ENCODE measurements at places on chromosomes 2 and 18.

DNA sequence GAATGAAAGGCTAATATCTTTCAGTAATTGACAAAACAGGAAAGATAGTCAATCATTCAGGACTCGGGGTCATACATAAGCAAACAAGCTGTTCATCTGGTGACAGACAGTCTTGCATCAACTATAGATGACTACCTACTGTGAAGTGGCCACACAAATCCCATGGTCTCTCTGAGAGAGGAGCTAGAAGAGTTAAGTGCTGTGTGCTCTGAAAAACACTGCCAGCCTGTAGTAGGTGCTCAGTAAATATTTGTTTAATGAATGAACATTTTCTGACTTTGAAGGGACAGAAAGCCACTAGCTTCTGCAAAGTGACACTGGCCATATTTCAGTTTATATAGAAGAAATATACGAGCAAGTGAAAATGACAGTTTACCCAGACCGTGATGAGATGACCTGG, 184.0 kb upstream of the CHAC2 start:
- no peak for DNase-seq

DNA sequence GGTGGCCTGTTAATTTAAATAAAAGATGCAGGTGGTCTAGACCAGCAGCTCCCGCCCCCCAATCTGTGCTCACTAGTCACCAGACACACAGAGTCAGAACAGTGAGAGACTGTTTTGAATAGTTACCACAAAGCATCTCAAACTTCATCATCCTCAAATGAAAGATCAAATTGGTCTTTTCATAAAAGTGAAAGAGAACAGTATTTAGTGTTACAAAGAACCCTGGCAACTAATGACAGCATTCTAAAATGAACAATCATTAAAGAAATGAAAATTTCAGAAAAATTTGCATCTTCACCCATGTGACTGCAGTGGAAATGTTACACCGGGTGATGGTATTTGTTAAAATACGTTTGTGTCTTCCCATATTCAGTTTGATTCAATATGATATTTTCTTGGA, 65.5 kb upstream of the PMAIP1 start:
- no peak for DNase-seq

GRCh38 chr2:100998235-100998573, 3.9 kb upstream of the RPL31 start:
- DNase-seq: no peak

DNA sequence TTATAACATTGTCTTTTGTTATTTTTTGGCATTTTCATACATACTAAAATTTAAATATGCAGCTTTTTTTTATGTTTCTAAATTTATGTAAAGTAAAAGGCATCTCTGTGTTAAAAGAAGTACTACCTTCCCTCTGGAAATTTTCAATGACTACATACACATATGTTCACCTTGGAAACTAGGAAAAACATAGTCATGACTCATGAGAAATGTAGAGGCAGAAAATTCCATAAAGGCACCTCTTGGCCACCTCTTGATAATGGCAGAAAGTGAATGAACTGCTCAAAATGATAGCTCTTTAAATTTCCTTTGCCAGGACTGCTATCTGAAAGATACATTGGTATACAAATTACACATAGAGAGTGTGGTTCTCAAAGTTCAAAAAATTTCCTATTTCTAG, 889.1 kb upstream of the ZEB2 start:
- no peak for DNase-seq

DNA sequence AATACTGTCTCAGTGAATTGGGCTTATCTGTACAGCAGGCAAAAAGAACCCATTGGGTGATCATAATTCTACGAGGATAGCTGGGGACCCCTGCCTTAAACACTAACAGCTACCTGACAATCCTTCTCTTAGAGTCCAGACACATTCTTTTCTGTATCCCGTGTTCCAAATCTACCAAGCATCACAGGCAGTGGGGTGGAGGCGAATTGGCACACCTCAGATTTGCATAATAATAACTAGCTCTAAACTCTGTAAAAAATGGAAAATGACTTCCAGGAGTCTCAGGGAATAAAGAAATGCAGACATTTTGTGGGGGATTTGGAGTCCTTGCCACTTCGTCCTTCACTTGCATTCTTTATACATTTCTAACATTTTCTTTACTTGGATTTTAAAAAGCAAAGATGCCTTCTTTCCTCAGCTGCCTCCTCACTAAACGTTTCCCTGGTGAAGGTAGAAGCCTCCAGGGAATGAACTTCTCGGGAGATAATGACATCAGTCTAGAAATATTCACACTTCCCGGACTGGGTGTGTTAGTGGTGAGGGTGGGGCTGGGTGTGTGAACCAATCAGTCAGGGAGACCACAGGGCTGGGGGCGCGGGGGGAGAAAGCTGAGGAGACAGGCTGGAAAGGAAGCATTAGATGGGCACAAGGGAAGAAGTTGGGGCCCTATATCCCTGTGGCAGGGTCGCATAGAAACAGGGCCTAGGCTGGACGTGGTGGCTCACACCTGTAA, 59.1 kb upstream of the BOD1L2 start:
- no peak for DNase-seq

DNA sequence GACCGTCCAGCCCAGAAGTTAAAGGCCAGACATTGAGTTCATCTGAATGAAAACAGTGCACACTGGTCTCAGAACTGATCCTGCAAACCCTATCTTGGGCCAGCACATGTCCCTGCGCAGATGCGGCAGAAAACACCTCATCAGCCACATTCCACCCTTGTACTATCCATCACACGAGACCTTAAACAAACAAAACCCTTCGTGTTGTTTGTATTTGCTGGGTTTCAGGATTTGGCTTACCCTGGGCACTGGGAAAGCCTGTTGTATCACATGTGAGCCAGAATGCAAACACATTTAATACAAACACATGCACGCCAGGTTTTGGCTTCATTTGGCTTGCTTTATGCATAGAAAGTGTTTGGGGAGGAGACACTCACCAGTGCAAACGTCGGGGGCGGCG, 12.5 kb downstream of the WIPF1 start:
- no peak for DNase-seq

DNA sequence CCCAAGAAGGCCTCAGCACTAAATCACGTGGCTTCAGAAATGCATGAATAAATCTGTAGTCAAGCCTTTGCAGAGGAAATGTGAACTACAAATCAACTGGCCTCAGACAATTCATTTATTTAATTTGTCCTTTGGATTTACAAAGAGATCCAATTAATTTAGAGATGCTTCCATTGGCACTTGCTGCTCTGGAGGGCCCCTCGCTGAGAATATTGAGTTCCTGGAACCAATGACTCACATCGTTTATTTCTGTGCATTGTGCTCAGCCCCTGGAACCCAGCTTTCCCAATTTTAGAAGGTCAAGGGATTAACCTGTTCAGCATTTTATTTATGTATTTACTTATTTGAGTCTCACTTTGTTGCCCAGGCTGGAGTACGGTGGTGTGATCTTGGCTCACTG, 47.2 kb upstream of the MGAT4A start:
- DNase-seq: no peak

DNA sequence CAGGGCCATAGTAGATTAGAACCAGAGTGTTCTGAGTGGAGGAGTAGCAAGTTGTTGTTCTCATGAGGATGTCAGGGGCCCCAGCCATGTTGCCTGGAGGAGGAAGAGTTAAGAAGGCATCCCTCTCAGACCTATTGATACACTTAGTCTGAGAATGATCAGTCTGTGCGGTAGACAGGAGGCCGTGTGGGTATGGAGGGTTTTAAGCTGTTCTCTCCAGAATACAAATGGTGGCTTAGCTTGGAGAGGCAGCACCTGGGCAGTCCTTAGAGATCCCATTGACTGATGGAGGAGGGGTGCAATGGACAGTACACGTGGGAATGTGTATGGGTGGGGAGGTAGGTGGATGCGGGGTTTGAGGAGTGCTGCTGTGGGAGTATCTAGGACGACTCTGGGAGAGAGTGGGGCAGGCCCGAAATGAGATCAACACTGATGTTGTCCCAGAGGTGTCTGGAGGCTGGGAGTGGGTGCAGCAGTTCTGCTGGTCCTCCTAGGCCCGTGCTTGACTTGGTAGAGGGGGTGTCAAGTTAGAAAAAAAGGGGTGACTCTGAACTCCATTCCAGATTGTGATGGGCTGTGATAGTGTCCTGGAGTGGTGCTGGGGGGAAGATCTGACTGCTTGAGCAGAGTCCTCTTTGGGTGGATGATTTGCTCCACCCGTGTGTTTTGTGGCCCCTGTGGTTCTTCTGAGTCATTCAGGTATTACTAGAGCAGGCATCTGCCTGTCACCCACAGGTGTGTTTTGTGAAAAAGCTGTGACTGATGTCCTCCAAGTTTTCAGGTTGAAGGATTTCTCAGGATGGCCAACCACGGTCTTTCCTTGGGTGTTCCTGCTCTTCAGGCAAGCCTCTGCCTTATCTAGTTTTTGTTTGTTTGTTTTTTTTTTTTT, 44.7 kb downstream of the C2orf42 start:
- DNase-seq: no peak

- no peak for DNase-seq
Observed at GRCh38 chr2:208183972-208184705, 5.7 kb downstream of the C2orf80 start.

DNA sequence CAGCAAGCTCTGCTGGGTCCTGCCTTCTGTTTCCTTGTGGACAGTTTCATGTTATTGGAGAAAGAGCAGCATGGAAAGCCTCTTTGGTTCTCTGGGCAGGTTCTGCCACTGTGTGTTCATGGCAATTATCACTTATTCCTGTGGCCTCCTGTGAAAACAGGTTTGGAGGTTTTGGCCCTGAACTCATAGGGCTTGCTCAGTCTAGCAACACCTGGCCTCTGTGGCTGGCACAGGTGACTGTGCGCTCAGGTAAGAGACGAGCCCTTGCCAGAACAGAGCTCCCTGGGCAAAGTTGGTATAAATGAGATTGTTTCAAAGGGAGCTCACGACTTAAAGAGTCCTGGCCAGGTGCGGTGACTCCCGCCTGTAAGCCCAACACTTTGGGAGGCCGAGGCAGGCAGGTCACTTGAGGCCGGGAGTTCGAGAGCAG, 5.7 kb downstream of the CEP68 start:
- no peak for DNase-seq

DNA sequence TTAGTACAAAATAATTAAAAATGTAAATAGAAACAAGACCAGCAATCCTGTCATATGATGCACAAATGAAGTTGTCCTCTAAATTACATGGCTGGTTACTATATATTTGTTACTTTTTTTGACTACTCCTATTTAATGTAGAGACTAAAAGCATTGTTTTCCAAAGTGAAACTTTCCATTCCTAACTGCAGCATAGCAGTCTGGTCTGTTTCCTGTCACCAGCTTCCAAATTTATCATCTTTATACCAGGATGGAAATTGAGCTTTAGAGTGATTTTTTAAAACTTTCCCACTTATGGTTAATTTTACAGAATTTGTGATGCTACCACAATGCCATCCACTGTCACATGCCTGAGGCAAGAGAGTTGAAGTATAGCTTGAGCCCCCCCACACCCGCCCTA, 33.5 kb upstream of the RAB27B start:
- no peak for DNase-seq

DNA sequence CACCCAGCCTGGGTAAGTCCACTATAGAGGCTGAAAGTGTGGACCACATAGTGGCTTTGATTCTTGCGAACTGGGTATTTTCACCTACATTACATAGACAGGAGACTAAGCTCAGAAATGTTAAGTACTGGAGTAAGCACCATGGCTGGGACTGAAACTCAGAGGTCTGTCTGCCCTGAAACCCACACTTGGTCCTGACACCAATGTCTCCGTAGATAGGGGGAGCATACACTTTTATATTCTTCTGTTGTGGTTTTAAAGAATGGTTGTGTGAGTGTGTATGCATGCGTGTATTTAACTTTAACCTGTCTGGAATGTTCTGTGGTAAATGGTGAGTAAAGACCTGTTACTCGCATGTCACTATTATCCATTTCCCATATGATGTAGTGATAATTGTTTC, 10.3 kb upstream of the NPPC start:
- DNase-seq: no peak

DNA sequence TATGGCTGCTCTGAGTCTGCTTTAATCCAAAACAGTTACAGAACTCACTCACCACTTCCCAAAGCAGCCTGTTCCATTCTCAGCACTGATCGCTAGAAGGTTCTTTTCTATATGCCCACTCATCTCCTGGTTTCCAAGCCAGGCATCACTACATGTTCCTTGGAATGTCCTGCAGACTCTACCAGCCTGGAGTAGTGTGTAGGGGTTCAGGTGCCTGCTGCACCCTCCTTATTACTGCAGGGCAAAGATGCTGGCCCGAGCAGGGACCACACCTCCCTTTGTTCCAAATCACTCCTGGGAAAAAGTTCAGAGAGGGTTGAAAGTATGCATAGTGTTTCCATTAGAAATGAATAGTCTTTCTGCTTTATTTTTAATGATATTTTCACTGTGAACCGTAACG, 196.6 kb downstream of the SH3RF3 start:
- DNase-seq: no peak

- DNase-seq: no peak
Observed at GRCh38 chr2:40201425-40201824, 250.5 kb downstream of the SLC8A1 start.

GRCh38 chr2:20419007-20419576, 27.8 kb upstream of the RHOB start:
- no peak for DNase-seq

- no peak for DNase-seq
Observed at GRCh38 chr18:54905629-54906028, 53.6 kb downstream of the CCDC68 start.

DNA sequence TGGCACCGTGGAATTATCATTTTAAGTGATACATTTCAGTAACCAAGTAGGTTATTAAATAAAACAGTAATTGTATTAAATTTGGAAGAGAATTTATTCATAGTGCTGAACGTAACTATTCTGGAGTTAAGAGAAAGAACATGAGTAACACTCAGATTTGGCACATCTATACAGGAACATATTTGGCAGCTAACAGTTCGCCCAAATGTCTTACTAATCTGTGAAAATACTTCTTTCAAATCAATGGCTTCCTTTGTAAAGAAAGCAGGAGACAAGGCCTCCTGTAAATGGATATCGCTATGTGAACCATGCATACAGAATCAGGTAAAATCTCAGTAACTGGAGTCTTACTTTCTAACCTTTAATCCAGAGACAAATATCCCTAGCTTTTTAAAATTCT, 64.4 kb downstream of the ZNF516 start:
- DNase-seq: peak; percentile 28

DNA sequence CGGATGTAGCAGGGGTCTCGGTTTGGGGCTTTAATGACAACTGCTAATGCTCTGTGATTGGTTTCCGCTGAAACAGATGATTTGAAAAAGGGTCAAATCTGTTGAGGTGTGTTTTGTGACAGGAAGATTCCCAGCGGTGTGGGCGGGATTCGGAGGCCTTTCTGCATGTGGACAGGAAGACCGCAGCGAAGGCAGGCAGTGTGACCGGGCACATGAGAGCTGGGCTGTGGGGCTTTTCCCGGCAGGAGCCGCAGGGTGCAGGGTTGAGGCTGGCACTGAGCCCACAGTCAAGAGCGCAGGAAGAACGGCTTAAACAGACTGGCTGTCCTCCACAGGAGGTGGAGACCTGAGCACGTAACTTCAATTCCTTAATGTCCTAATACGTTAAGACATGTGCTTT, 180.0 kb upstream of the TPO start:
- DNase-seq: no peak

DNA sequence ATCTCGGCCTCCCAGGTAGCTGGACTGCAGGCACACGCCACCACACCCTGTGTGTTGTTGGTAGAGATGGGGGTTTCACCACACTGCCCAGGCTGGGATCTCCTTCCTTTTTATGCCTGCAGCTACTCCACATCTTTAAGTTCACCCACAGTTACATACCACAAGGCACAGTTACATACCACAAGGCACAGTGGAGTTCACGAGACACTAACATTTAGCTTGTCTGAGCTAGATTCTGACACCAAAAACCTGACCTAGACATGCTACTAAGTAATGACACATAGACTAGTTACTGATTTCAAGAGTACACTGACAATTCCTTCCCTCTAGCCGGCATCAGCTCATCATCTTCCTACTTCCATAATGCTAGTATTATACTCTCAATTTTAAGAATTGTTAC, 4.3 kb downstream of the POLR2D start:
- DNase-seq: no peak

Measured in fibroblast of the conjunctiva (primary cell).